RKO (cell line): ENCODE measurements at places on chromosomes 6 and 20.
A peak's percentile ranks its signal among the peaks of the same experiment; 100 is the strongest.

DNA sequence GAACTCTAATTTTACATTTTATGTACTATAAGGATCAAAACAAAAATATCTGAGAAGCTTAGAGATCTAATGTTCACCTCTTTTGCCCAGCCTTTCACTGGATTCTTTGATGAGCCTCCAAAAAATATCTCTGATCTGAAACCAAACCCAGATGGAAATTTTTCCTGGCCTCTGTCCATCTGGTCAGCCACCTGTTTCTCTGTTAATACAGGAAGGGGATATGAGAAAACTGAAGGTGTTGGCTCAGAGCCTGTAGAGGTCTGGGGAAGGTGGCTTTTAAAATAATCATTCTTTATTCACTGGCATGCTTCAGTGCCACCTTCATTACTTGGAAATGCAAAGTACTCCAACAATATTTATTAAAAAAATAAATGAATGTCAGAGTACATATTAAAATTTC is 8.5 kb upstream of the MCM3 start:
- no peak for DNase-seq

GRCh38 chr6:36724514-36725390 is 27.1 kb downstream of the RAB44 start:
- DNase-seq: peak; percentile 59

DNA sequence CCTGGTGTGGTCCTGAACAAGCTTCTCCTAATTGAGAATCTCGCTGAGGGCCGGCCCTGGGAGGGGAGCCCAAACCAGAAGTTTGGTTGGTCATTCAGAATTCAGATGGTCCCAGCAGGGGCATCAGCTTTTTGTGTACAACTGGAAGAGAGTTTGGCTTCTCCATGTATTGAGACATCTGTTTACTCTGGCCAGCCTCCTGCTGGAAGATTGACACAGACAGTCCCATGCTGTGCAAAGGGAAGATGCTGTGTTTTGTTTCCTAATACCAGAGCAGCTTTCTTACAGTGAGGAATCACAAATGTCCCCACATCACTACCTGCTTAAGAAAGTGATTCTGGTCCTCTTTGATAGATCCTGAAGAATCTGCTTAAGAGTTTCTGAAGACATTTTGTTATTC is 97.8 kb downstream of the PLEKHG1 start:
- no peak for DNase-seq

DNA sequence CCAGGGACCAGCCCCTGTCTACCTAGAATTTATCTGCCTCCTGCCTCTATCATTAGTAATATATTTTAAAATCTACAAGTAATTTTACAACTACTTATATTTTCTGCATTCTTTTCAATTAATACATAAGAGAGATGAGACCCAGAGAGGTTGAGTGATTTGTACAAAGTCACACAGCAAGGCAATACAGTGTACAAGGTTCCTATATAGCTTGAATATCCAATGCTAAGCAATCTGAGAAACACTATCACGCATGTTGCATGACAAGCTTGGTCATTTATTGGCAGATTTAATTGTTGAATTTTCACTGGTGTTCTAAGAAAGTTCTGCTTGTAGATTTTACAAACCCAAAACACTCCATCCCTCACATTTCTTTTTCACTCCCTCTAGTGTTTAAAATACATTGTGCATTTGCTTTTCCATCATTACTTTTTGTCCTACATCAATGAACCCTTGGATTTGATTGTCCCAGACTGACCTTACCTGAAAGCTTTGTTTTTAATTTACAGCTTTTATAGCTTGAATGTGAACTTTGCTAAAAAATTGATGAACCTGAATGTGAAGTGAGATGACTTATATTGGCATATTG is 520.9 kb upstream of the CITED2 start:
- no peak for DNase-seq

- no peak for DNase-seq
Measured at GRCh38 chr6:104003803-104004516, 855.8 kb downstream of the HACE1 start.

DNA sequence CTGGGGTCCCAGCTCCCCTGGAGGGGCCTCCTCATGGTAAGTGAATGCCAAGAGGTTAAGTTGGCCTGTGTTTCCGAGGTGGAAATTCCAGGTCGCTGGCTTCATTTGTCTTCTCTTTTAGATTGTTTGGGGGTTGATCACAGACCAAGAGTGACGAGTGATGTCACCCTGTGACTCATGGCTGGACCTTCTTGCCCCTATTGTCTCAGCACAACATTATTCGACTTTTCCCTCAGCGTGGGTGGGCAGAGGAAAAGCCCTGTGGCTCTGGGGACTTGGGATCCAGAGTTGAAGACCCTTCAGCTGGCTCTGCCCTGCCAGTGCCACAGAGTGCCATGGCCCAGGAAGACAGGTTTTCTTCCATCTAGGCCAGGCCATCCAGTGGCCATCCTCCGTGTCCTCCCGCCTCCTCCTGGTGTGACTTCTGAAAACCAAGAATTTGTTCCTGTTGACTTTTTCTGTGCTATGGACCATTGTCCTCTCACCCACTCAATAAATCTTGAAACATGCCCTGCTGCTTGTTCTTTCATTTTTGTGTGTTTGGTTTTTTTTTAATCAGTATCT is 15.4 kb upstream of the SNHG17 start:
- peak; percentile 85 for DNase-seq

GRCh38 chr6:109091314-109092024 is 3.2 kb downstream of the SESN1 start:
- no peak for DNase-seq

DNA sequence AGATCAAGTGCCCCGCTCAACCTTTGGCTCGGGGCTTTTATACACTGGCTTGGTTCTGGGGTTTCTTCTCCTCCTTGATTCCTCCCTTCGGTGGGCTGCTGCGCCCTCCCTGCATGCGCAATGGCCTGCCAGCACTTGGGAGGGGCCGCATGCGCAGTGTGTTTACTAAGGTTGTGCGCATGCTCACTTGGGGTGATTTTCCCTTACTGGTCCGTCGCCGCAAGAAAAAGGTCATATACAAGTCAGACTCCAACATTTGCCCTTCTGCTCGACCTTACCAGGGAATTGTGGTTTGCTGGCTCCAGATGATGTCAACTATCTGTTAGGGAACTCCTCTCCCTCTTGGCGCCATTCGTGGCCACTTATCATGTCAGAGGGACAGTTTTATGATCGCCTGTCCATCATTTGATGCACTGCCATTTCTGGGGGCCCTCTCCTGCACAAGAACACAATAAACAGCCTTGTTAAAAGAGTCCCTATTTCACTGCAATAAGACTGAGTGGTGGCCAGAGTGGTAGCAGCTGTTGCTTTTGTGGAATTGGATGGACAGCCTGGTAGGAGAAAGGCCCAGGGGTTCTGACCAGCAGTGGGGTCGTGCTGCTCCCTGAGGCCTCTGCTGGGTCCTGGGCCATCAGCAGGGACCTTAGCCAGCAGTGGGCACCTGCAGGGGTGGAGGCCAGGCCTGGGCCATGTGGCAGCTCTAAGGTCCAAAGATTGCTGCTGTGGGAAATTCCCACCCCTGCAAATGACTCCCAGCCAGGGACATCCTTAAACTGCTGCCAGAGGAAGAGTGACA is 2.8 kb upstream of the LBP start:
- DNase-seq: no peak

- DNase-seq: no peak
Measured at GRCh38 chr20:18133962-18134361, 3.7 kb upstream of the KAT14 start.

DNA sequence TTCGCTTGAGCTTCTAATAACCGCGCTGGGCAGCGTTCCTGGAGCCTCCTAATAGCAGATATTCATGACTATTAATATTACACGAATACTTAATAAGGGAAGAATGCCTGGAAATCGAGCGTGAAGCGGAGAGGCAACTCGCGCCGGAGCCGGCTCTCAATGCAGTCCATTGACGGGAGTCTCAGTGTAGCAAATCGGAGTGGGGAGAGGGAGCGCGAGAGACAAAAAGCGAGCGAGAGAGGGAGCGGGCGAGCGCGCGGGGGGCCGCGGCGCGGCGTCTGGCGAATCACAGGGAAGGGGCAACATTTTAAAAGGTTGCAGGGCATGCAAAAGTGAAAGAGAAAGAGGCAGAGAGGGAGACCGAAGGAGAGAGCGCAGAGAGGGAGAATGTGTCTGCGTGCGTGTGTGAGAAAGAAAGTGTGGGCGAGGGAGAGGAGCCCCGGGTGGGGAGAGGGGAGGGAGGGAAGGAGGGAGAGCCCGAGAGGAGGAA is 2.9 kb downstream of the TFAP2A start:
- DNase-seq: peak; percentile 75

- DNase-seq: no peak
Measured at GRCh38 chr6:100517106-100517505, 52.4 kb upstream of the SIM1 start.

- DNase-seq: no peak
Measured at GRCh38 chr20:62962891-62963613, 10.5 kb downstream of the SLC17A9 start.
